ENCODE measurements at places on chromosomes 5 and 9.

DNA sequence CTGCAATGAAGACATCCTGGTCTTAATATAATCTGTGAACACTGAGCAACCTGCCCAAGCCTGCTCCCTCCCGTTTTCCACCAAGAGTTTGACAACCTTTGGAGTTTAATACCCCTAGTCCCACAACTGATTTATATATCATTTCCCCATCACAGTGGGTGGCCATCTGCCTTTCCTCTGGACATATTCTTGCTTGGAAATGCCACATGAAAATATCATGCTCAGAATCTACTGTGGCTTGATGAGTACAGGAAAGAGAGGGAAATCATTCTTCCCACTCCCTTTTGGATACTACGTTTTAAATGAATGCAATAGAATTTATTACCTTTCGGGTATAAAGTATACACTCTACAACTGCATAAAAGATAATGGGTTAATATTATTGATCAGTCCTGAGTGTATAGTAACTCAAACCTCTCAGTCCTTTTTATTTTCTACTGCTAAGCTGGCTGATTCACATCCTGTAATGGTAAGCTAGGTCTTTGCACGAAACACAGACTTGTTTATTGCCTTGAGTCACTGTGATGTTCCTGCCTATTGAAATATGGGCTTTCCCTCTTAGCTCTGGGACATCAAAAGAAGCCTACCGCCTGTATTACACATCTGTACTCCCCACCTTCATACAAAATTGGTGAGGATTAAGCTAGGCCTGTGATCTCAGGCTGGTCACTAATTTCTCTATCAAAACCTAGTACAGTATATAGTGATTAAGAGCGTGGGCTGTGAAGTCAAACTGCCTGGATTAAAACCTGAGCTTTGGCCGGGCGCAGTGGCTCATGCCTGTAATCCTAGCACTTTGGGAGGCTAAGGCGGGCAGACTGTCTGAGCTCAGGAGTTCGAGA is 67.6 kb upstream of the NR5A1 start:
- DNase-seq: no peak

- DNase-seq: no peak
These were observed 31.7 kb downstream of the ITK start for GRCh38 chr5:157212307-157212706.

GRCh38 chr5:93601802-93602155 is 18.8 kb downstream of the NR2F1 start:
- DNase-seq: no peak

- no peak for DNase-seq
These were observed 48.4 kb downstream of the EXOSC2 start for GRCh38 chr9:130741831-130742449.

Measured in stimulated activated CD4-positive, alpha-beta T cell treated with anti-CD3 and anti-CD28 coated beads, Interleukin-4, amount 100 ng/mL, for 1 hour (primary cell).